WTC11 (cell line): ENCODE measurements at places on chromosomes 2 and 18. TPM values are rescaled to one million over a fixed set of nuclear protein-coding genes. Genes with fewer than 3 reads are reported as not detected.
A peak's percentile ranks its signal among the peaks of the same experiment; 100 is the strongest.

FKBP7 gene
- total RNA-seq = 3.2 to 6.2 TPM (median 5.6 TPM) in 3 replicates

C1QL2 gene
- 0.55 to 1.0 TPM (median 0.71 TPM) in 3 replicates for total RNA-seq

BOLL gene
- total RNA-seq = 0.13 to 0.14 TPM in 2 of 3 replicates, not detected in the other

EDAR gene
- total RNA-seq = 0.05 TPM in 1 of 3 replicates, not detected in the others

ARHGEF33 gene
- 0.42 to 0.57 TPM (median 0.50 TPM) in 3 replicates for total RNA-seq

SLC4A5 gene
- total RNA-seq = 0.62 to 1.8 TPM (median 1.2 TPM) in 3 replicates

- no peaks in the 10 kb centered on the region for H3K36me3 ChIP-seq
- DNase-seq = no peak
- no peaks in the 10 kb centered on the region for H3K4me1 ChIP-seq
- no peak overlapping the region for H3K4me3 ChIP-seq
- no peak overlapping the region for H3K27ac ChIP-seq
These were observed 87.5 kb upstream of the ST3GAL5 start for GRCh38 chr2:85976106-85976920.

DNA sequence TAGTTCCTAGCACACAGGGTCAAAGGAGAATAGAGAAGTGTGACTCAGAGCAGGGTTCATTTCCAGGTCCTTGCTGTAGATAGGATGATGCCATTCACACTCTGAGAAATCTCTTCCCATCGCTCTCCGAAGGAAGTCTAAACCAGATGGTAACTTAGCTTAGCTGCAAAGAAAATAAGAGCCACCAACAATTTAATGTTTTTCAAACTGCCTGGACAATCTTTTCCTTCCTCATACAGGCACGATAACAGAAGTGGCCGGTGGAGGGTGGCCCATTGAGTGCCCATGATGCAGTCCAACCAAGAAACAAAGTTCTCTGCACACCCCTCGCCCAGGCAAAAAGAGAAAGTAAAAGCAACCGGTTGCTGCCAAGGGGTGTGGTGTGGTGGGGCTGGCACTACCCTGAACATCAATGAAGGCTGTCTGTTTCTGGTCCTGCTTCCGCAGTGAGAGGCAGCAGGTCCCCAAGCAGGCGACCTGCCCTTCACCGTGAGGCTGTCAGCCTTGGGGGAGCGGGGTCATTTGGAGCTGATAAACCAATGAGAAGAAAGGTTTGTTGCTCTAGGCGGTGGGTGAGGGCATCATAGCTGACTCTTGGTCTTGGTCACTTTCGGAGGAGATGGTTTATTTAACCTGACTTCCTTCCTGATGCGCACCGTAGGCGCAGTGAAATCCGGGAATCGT is 105.6 kb upstream of the CD302 start:
- no peak overlapping the region for H3K27ac ChIP-seq
- peak overlapping the region; percentile 66 for H3K4me3 ChIP-seq
- DNase-seq = no peak
- peaks cover 65% of the 10 kb centered on the region for H3K27me3 ChIP-seq

- peaks cover 12% of the 10 kb centered on the region; the same call in 1 of the 2 replicates for H3K27me3 ChIP-seq
- DNase-seq = no peak
- no peak overlapping the region for H3K4me3 ChIP-seq
- H3K27ac ChIP-seq = peak overlapping the region; percentile 84
These were observed 276.6 kb downstream of the RNF152 start for GRCh38 chr18:61616111-61616610.

GRCh38 chr2:221478485-221478863 is 93.6 kb downstream of the EPHA4 start:
- no peaks in the 10 kb centered on the region for H3K36me3 ChIP-seq
- no peak overlapping the region for H3K4me3 ChIP-seq
- peaks cover 3% of the 10 kb centered on the region; the same call in 1 of the 2 replicates for H3K27me3 ChIP-seq
- no peak for DNase-seq
- peaks cover 19% of the 10 kb centered on the region for H3K4me1 ChIP-seq

DNA sequence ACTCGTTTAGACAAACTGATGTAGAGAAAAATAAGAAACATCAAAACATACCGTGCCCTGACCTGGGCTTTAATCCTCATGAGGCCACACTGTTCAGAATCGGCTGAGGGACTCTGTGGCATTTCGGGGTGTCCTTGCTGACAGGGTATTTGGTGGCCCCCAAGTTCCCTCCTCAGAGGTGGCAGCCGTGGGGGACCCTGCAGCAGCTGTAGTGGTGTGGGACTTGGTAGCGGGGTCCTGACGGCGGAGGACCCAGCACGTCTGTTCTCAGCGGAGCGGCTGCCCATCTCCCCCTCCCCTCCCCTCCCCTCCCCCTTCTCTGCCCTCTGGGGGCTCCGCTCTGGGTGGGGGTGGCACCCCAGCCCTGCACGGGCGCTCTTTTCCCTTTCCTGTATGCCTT is 18.4 kb downstream of the KCNG2 start:
- no peak for DNase-seq
- H3K4me1 ChIP-seq = no peaks in the 10 kb centered on the region
- no peak overlapping the region for H3K4me3 ChIP-seq
- no peaks in the 10 kb centered on the region for H3K27me3 ChIP-seq

- no peaks in the 10 kb centered on the region for H3K36me3 ChIP-seq
- no peaks in the 10 kb centered on the region for H3K27me3 ChIP-seq
- peaks cover 3% of the 10 kb centered on the region for H3K4me1 ChIP-seq
These were observed 205.1 kb downstream of the TNS1 start for GRCh38 chr2:217797661-217798069.

- H3K27ac ChIP-seq = no peak overlapping the region
- H3K4me3 ChIP-seq = no peak overlapping the region
- no peaks in the 10 kb centered on the region for H3K27me3 ChIP-seq
- DNase-seq = no peak
- H3K4me1 ChIP-seq = no peaks in the 10 kb centered on the region
These were observed 670.4 kb downstream of the KCNJ3 start for GRCh38 chr2:155368934-155369333.

GRCh38 chr18:46332286-46332801 is 228.2 kb downstream of the HAUS1 start:
- H3K4me3 ChIP-seq = 0 out of 2 replicates have a peak overlapping the region, but pooled peaks have one; percentile 72
- no peaks in the 10 kb centered on the region for H3K36me3 ChIP-seq
- peaks cover 30% of the 10 kb centered on the region for H3K4me1 ChIP-seq
- H3K27me3 ChIP-seq = peaks cover 23% of the 10 kb centered on the region
- DNase-seq = no peak

DNA sequence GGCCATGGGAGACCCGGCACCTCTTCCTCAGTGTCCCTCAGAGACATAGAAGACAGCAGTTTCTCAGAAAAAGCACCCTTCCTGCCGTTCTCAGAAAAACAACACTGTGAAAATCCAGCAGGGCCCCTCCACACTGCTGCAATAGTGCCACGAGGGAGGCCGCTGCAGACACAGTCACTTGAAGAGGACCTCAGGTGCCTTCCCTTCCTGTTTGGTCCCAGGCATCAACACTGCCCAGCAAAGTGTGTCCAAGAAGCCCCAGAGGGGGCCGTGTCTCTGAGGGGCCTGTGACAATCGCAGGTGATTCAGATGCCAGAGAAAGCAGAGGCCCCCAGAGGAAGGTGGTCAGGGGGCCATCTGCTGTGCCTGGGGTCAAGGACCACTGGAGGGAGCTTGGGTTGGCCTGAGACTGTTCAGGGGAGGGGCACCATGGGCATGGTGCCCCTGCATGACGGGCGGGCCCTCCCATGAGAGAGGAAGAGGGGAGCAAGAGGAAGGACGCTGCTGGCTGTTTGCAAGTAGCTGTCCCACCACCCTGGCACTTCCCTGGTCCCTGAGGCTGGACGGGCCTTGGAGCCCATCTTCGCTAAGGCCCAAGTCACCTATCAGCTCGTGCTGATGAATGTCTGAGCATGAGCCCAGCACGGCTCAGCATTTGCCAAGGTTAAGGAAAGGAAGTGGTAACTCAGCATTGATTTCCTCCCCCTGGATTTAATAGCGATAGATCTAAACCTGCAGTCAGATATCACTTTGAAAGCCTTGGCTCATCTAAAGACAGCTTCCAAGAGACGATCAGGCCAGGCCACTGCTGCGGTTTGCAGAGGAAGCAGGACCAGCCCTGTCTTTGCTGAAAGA is 9.1 kb downstream of the TWIST2 start:
- peaks cover 9% of the 10 kb centered on the region for H3K27me3 ChIP-seq
- no peak for DNase-seq
- no peak overlapping the region for H3K27ac ChIP-seq

DNA sequence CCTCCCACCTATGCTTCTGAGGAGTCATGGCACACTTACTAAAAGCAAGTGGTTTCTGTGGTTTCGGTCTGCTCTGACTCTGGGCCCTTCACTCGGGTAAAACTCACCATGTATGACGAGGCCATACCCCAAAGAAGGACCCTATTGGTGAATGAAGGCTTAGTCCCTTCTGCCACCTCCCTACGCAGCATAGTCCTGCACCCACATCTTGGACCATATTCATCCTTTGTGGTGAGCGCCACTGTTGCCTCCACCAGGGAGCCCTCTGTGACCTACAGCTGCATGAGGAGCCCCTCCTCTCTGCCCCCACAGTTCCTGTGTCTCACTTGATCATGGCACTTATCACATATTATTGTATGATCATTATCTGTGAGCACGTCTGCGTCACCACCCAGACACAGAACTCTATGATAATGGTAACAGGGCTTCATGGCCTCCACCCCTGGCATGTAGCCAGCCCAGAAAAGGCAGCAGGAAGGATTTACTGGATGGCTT is 113.3 kb downstream of the TFCP2L1 start:
- no peak overlapping the region for H3K27ac ChIP-seq
- peaks cover 6% of the 10 kb centered on the region for H3K27me3 ChIP-seq
- no peak for DNase-seq
- no peaks in the 10 kb centered on the region for H3K4me1 ChIP-seq
- H3K36me3 ChIP-seq = peaks cover 4% of the 10 kb centered on the region

DNA sequence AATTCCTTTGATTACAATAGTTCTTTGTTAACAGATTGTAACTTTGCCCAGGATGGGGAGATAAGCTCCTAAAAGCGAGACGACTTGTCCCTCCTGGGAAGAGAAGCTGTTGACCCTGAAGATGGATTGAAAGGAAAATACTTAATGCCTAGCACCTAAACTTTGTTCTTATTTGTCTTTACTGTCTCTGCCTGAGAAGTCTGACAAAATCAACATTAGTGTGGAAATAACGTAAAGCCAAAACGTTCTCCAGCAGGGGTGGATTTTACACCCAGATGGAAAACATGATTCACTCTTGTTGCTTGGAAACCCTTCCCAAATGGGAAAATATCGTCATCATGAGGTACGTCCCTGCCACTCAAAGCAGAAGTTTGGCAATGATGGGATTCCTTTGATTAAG is 450.1 kb downstream of the SLC4A3 start:
- no peak overlapping the region for H3K27ac ChIP-seq
- no peaks in the 10 kb centered on the region; the same call in 1 of the 2 replicates for H3K27me3 ChIP-seq
- H3K36me3 ChIP-seq = no peaks in the 10 kb centered on the region
- H3K4me3 ChIP-seq = no peak overlapping the region
- DNase-seq = no peak
- peaks cover 48% of the 10 kb centered on the region for H3K4me1 ChIP-seq

DNA sequence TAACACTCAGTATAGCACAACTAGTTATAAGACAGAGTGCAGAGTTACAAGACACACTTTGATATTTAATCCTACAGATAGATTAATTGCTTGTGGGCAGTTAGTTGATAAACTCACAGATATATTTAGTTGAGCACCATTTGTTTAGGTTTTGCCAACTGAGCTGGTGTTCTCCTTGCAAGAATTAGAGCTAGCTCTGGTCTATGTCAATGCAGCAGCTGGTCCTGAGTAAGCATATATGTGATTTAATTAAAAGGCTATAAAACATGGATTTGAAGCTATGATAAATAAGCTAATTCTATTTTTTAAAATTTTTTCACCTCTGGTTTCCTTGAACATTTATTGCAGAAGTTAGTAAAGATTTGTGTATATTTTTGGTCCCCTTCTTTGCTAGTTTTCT is 35.6 kb downstream of the GPD2 start:
- peaks cover 32% of the 10 kb centered on the region for H3K4me1 ChIP-seq
- no peak for DNase-seq
- no peaks in the 10 kb centered on the region for H3K27me3 ChIP-seq
- no peak overlapping the region for H3K4me3 ChIP-seq

DNA sequence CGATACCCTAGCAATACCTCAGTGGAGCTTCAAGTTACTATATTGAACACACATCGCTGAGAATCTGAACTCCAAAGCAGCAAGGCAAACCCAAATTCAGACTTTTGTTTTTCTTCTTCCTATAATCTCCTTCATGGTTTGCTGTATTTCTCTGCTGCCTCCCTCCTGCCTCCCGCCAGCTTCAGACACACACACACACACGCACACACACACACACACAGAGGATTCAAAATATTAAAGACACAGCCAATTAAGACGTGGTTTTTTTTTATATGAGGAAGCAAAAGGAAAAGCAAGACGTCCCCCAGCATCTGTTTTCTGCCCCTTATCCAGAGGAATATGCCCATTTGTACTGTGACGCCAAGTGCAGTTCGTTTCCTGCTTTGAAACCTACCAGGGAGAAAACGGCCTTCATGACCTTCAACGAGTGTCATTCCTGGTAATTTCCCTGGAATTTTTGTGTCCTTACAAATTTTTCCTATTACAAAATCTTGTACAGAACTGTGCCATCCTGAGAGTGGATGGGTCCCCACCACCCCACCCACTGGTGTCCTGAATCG is 547.9 kb upstream of the ID2 start:
- H3K4me3 ChIP-seq = no peak overlapping the region
- H3K27ac ChIP-seq = no peak overlapping the region
- no peak for DNase-seq
- H3K36me3 ChIP-seq = no peaks in the 10 kb centered on the region; the same call in 1 of the 2 replicates
- no peaks in the 10 kb centered on the region; the same call in 1 of the 2 replicates for H3K27me3 ChIP-seq

DNA sequence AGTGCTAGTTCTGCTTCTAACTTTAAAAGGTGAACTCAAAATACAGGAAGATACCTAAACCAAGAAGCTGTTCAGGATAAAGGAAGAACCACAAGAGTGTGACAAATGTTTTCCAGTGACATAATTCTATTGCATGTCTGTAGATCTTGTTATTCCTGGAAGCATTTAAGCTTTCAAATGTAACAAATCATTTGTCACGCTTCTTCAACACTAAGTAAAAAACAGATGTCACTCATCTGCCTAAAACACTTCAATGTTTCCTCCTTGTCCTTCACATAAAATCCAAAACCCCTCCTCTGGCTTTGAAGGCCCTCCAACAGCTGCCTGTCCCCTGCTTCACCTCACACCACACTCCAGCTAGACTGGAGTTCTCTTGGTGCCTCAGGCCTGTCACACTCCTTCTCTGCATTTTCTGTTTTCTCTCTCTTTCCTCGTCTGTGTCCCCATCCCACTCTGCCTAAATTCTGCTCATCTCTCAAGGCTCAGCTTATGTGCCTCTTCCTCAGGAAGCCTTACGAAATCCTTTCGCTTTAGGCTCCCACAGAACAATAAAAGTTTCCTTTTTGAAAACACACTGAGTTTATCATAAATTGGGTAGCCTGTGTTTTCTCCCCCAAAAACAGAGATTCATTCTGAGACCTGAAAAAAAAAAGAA is 6.4 kb upstream of the CLEC4F start:
- H3K36me3 ChIP-seq = no peaks in the 10 kb centered on the region
- no peak overlapping the region for H3K27ac ChIP-seq
- peaks cover 15% of the 10 kb centered on the region for H3K4me1 ChIP-seq

- peaks cover 4% of the 10 kb centered on the region; the same call in 1 of the 2 replicates for H3K4me1 ChIP-seq
- peaks cover 3% of the 10 kb centered on the region; the same call in 1 of the 2 replicates for H3K36me3 ChIP-seq
- no peak for DNase-seq
- H3K27me3 ChIP-seq = no peaks in the 10 kb centered on the region
- no peak overlapping the region for H3K27ac ChIP-seq
- no peak overlapping the region for H3K4me3 ChIP-seq
These were observed 38.7 kb downstream of the UBE2F start for GRCh38 chr2:238005528-238005927.

GRCh38 chr2:157046396-157046795 is 211.1 kb upstream of the GALNT5 start:
- H3K27ac ChIP-seq = no peak overlapping the region
- H3K27me3 ChIP-seq = no peaks in the 10 kb centered on the region
- no peaks in the 10 kb centered on the region for H3K36me3 ChIP-seq
- no peak for DNase-seq
- H3K4me1 ChIP-seq = no peaks in the 10 kb centered on the region
